ENCODE measurements at places on chromosomes 11 and 22. TPM values are rescaled to one million over a fixed set of nuclear protein-coding genes. Genes with fewer than 3 reads are reported as not detected.

GRCh38 chr11:30605036-30605605, 19.0 kb upstream of the MPPED2 start:
- no peak for DNase-seq

- no peak for DNase-seq
Observed at GRCh38 chr11:134583397-134583990, 171.5 kb upstream of the B3GAT1 start.

Gene HTR3A
- not detected for total RNA-seq

DNA sequence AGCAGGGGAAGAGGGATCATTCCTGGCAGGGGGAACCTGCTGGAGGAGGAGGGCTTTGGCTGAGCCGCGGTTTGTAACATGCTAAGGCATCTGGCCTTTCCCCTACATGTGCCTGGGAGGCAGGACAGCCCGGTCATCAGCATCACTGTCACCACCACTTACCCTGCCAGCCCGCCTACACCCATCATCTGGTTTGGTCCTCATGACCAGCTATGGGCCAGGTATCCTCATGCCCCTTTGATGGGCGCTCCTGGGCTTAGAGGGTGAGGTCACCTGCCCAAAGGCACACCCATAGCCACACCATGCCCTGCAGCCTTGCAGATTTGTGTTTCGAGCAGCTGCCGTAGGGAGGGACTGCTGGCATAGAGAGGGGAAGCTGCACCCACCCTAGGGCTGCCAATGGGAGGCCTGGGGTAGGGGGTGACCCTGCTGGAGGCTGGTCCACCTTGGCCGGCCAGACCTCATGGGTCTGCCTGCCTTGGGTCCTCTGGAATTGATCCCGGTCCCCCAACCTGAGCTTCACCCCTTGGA, 2.6 kb downstream of the MRGPRF start:
- DNase-seq: no peak

- DNase-seq: no peak
Observed at GRCh38 chr11:130673698-130674097, 225.3 kb downstream of the ADAMTS15 start.

DNA sequence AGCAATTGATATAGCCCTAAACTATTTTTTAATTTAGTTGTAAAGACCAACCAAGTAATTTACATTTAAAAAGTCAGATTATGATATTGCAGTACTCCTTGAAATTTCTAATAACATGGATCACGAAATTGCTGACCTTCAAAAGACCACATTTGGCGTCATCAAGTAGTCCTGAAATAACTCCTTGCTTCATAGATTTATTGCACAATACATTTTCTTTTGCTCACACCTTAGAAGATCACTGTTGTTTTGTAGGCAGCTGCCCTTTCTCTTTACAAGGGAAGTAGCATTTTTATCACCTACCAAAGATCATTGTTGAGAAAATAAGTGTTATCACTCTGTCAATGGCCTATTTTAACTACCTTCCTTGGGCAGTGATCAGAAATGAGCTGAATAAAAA, 815.8 kb downstream of the METTL15 start:
- no peak for DNase-seq

Gene IGLL5
- total RNA-seq: 2.7 TPM

Gene EHF
- total RNA-seq: 98.7 TPM

Gene ST14
- total RNA-seq: 3.8 TPM

DNA sequence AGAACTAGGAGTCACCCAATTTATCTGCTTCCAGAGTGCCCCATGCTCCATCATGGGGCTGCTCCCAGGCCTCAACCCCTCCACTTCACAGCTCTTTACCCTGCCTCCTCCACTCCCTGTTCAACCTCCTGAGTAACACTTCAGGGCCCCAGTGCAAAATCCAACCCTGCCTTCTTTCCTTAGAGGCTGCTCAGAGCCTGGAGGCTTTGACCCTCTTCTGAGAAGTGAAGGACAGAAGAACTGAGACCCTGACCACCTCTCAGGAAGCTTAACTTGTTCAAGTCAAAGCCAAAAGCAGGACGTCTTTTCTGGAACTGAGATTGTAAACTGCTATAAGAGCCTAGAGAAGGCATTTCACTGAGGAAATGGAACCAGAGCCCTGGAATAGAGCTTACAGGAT, 15.5 kb downstream of the EIF3F start:
- no peak for DNase-seq
